ENCODE measurements at places on chromosomes 16 and 17.
A peak's percentile ranks its signal among the peaks of the same experiment; 100 is the strongest.

DNA sequence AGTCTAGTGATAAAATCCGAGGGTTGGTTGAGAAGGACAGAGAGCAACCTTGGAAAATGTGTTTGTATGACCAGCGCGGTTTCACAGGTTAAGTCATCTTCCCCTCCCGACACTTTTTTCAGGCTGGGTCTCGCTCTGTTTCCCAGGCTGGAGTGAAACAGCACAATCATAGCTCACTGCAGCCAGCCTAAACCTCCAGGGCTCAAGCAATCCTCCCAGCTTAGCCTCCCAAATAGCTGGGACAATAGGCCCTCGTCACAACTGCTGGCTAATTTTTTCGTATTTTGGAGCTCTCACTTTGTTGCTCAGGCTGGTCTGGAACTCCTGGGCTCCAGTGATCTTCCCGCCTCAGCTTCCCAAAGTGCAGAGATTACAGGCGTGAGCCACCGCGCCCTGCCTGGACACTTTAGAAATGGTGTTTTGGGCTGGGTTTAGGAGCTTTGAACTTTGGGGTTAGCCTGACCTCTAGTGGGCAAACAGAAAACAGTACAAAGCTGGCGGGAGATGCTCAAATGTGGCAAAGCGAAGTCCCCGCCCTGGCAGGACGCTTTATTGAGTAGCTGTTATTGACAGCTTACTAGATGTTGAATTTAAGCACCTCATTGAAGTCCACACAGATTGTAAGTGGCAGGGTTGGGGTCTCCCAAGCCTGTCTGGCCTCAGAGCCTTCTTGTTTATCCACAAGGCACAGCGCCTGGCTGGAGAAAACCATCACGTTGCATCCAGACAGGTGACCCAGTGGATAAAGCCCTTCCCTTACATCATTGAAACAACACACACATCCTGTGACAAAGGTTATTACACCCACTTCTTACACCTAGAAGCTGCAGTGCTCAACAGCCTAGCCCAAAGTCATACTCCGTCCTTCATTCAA lies 34.7 kb upstream of the RBBP6 start:
- DNase-seq: peak; percentile 75

DNA sequence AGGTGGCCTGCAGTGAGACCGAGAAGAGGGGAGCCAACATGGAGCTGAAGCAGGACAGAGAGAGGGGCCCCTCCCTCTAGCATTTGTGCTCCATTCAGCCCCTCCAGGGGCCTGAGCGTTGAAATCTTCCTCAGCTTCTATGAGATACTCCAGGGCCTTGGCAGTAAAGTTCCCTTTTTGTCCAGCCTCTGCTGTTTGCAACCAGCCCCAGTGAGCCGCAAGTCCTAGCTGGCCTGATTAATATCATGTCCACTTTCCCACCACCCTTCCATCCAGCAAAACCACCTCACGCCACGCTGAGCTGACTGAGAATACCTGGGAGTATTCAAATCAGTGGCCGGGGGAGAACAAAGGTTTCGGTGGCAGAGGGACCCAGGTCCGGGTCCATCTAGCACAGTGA lies 11.7 kb upstream of the RPH3AL start:
- no peak for DNase-seq

DNA sequence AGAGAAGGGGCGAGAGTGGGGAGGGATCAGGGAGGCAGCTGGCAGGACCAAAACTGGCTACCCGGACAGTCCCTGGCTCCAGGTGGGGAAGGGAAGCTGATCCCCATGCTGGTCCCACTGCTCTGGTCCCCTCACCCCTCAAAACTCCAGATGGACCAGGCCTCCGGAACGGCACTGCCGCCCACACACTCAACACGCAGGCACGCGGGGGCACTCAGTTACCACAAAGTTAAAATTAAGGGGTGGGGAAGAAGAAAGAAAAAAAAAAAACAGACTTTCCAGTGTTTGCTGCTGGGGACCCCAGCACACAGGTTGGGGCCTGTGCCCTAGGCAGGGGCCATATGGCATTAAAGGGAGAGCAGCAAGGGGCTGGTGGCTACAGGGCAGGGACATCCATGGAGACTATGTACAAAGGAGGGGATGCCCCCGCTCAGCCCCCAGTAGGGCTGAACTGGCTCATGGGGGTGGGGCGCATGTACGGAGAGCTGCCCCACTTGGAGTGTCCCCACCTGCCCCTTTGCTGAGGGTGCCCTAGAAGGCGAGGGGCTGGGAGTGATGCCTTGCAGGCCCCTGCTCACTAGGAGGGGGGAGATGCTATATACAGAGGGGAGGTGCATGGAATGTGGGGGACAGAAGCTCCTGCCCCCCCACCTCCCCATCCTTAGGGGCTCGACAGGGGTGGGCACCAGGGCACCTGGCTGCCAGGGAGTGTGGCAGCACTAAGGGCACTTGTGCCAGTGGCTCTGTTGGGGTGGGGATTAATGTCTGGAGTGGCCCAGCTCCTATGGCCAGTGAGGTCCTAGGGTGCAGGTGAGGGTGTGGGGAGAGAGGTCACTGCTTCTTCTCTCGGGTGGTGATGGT lies 5.6 kb downstream of the TP53I13 start:
- no peak for DNase-seq

- DNase-seq: no peak
Observed at GRCh38 chr17:39667262-39667944, 850 bp upstream of the PNMT start.

- no peak for DNase-seq
Observed at GRCh38 chr16:14199624-14200023, 128.5 kb downstream of the MRTFB start.

- no peak for DNase-seq
Observed at GRCh38 chr17:73589363-73589980, 54.8 kb downstream of the SDK2 start.

DNA sequence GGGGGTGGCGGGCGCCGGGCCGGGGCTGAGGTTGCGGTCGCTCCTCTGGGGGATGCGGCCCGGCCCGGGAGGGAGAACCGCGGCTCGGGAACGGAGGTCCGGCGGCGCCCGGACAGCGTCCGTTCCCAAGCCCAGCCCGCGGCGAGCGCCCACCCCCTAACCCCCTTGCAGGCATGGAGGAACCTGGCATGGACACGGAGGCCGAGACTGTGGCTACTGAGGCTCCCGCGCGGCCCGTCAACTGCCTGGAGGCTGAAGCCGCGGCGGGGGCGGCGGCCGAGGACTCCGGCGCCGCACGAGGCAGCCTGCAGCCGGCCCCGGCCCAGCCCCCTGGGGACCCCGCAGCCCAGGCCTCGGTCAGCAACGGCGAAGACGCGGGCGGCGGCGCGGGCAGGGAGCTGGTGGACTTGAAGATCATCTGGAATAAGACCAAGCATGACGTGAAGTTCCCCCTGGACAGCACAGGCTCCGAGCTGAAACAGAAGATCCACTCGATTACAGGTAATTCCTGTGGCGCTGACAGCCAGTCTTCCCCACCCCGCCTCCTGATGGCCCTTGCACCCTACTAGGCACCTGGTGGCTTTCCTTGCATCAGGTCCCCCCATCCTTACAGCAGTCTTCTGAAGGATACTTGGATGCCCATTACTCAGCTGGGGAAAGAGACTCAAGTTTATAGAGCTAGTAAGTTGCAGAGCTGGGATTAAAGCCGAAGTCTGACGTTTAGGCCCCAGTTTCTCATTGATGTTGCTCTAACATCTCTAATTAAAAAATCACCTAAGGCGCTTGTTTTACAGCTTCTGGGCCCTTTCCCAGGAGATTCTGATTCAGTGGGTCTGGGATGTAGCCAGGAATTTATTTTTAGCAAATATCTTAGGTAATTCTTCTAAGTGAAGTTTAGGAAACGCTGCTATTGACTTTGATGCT lies 514 bp downstream of the UBFD1 start:
- DNase-seq: no peak

DNA sequence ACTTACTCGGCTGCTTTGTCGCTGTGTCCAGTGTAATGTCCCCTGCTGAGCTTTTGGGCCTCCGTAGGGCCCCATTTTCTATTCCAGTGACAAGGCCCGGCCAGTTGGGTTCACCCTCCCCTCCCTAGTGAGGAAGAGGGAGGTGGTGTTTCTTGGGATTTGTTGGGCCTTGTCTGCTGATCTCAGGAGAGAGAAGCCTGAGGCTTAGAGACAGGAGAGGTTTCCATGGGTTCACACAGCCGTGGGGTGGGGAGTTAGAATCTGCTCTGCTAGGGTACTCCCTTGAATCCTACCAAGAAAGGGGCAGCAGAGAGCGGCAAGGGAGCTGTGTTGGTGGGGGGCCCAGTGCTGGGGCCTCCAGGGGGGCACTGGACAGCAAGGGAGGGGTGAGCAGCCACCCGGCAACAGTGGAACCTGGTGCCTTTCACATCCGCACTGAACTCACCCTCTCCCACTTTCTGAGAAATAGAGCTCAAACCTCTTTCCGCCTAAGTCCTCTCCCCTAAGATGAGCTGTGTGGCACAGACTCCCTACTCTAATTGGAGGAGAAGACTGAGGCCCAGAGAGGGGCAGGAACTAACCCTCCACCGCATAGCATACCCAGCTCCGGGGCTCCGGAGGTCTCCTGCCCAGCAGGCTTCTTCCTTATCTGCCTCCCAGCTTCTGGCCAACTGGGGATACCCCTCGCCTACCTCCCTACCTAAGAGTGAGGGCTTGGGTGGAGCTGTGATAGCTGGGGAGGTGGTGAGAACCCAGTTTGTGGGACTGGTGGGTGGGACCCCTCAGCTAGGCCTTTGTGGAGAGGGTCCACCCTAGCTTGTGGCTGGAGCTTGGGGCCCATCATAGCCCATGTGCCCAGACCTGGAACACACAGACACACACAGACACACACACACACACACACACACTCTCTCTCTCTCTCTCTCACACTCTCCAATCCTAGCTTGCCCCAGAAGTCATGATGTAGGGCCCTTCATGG lies 6.8 kb downstream of the TBKBP1 start:
- peak; percentile 80 for DNase-seq

DNA sequence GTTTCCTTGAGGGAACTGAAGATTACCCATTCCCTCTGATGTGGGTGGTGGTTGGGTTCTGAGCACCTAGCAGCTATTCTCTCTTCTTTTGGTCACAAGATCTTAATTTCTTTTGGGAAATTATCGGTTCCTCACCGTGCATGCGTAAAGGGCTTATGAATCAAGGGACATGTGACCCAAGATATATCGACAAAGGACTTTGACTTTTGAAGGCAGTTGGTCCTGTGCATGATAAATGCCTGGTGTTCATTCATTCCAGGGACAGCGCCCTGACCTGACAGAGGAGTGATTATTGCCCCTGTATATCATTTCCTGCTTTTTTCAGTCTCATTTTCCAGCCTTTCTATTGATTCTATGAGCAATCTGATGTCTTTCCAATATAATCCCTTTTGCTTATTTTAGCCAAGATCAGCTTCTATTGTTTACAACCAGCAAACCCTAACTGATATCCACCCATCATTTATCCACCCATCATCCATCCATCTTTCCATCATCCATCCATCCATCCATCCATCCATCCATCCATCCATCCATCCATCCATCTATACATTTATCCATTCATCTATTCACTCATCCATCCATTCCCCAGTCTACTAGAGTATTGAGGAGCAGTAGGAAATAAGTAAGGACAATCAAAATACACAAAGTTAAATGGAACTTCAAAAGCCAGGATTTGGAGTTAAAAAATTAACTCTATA lies 25.1 kb downstream of the ASIC2 start:
- no peak for DNase-seq

- DNase-seq: no peak
Observed at GRCh38 chr16:85329059-85329812, 217.0 kb upstream of the CIBAR2 start.

GRCh38 chr17:70905796-70906195 lies 736.5 kb downstream of the KCNJ2 start:
- DNase-seq: no peak

DNA sequence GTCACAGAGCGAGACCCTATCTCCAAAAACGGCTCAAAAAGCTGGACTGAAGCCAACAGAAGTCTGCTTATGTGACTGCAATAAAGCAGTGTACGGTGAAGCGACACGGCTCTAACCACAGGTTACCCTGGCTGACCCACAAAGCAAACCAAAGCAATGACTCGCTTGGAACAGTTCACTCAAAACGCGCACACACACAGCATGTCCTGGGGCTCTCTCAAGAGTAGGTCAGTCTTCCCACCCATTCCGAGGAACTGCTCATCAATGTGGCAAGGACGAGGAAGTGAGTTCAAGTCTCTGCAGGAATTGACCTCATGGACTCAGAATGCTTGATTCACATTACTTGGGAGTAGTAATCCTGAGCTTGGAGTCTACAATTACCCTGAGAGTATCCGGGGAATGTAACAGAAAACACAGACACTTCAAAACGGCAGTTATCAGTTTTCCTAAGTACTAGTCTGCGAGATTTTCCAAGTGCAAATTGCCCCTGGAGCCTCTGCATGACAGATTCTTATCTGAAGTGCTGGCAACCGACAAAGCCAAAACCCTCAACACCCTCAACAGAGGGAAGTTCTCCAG lies 25.4 kb downstream of the PELP1 start:
- peak; percentile 60 for DNase-seq

DNA sequence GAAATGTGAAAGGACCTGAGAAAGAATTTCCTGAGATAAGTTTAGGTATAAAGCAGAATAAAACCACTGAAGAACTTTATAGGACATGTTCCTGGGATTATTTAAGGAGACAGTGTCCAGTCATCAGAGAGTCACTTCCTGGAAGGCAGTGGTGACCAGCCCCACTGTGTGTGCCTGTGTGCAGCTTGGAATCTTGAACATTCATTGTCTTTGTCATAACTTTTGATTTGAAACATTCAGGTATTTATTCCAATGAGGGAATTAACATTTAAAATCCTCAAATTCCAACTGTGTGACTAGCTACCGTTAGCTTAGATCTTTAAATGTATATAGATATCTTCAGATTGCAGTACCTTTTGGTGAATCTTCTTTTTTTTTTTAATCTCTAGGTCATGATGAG lies 61.7 kb upstream of the MRC2 start:
- no peak for DNase-seq

- no peak for DNase-seq
Observed at GRCh38 chr16:28609631-28610594, at the start of gene SULT1A1. Gene SULT1A1 (minus strand): TSS chr16:28610044. CDS start chr16:28608855, 1,189 bp downstream.

GRCh38 chr17:74558882-74559519 lies 8.3 kb downstream of the CD300H start:
- no peak for DNase-seq

- peak; percentile 91 for DNase-seq
Observed at GRCh38 chr17:16286009-16286946, 67.0 kb downstream of the CENPV start.

DNA sequence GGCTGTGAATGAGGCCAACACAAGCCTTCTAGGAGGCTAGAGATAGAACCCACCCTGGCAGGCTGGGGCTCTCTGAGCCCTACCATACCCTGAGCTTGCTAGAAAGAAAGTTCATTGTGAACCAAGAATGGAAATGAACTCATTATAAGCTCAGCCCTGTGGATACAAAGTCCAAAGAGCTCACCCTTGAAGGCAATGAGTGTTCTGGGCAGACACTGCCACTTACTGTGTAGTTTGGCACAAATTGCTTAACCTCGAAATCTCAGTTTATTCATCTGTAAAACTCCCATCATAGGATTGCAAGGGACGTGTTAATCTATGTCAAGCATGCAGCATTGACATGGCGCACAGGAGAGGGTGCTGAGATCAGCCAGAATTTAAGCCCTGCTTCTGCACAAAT lies 5.5 kb downstream of the KDM8 start:
- DNase-seq: no peak

GRCh38 chr17:56636265-56636664 lies 42.8 kb downstream of the NOG start:
- no peak for DNase-seq
